ENCODE measurements at places on chromosomes 12 and 14.

DNA sequence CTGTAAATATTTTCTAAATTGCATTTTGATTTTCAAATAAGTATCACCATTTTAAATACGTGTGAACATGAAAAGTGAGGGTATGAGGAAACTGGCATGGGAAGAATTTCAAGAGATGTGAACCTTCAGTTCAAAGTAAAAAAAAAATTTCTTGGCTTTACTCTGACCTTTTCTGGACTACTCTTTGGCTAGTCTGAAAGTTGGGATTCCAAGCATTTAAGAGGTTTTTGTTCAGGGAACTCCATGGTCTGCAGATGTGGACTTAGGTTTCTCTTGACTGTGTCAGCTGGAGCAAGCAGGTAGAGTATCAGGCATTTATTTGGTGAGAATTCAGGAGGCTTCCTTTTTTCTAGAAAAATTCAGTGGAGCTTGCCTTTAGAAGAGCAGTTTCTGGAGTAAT lies 311.6 kb downstream of the LRIG3 start:
- DNase-seq = no peak

- no peak for DNase-seq
Measured at GRCh38 chr12:57514720-57515407, 5.5 kb downstream of the DDIT3 start.

GRCh38 chr12:104003596-104003995 lies 37.9 kb downstream of the TDG start:
- DNase-seq = no peak

GRCh38 chr12:124548854-124549378 lies 18.5 kb downstream of the NCOR2 start:
- DNase-seq = no peak
